ENCODE measurements at places on chromosomes 3 and 15.

GRCh38 chr3:23264413-23264812 is 61.3 kb downstream of the UBE2E2 start:
- DNase-seq: no peak

DNA sequence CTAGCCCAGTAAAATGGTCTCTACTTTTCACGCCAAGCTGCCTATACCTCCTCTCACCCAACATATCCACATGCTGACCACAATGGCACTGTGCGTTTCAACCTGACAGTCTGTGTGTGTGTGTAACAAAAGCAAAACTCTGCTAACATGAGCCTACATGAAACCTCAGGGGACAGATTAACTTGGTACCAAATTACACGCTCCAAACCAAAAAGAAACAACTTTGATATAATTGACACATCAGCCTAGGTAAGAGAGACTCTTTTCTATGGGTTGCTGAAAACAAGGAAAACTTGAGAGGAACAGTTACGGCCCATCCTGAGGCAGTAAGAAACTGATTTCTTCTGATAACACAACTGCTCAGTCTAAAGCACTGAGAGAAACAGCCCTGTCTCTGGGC is 31.5 kb downstream of the IGF2BP2 start:
- DNase-seq: no peak

- no peak for DNase-seq
These were observed 134.4 kb downstream of the MYLK start for GRCh38 chr3:123749711-123750110.

- no peak for DNase-seq
These were observed 828.4 kb upstream of the DPPA4 start for GRCh38 chr3:110165753-110166152.

GRCh38 chr3:20462226-20462625 is 276.2 kb upstream of the SGO1 start:
- DNase-seq: no peak

GRCh38 chr3:901953-902778 is 190.7 kb upstream of the CNTN6 start:
- no peak for DNase-seq

DNA sequence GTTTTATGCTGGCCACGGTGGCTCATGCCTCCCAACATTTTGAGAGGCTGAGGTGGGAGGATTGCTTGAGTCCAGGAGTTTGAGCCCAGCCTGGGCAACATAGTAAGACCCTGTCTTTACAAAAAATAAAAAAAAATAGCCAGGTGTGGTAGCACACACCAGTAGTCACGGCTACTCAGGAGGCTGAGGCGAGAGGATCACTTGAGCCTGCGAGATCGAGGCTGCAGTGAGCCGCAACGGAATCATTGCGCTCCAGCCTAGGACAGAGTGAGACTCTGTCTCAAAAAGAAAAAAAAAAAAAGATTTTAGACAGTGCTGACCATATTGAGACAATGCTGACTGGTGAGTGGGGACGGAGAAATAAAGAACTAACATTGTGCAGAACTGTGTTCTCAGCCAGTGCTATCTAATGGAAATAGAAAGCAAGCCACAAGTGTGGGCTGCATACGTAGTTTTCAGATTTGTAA is 67.2 kb downstream of the ST6GAL1 start:
- DNase-seq: no peak

DNA sequence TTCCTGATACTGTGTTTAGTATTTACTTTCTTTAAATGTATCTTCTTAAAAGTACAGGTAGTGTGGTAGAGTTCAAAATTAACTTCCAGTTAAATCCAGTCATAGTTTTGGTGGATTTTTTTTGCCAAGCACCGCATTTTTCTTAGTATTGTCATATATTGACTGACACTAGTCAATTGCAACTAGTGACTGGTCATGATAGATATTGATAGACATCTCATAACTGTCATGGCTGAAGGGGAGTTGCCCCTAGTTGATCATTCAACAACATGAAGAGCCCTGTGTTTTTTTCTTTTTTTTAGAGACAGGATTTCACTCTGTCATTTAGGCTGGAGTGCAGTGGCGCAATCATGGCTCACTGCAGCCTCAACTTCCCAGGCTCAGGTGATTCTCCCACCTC is 22.1 kb downstream of the RAB8B start:
- DNase-seq: no peak

GRCh38 chr3:111870620-111871019 is 11.6 kb downstream of the PHLDB2 start:
- peak; percentile 24 for DNase-seq

- DNase-seq: no peak
These were observed 17.1 kb upstream of the CYP11A1 start for GRCh38 chr15:74384566-74384880.

GRCh38 chr3:39707314-39707909 is 102.0 kb upstream of the MYRIP start:
- peak; percentile 35 for DNase-seq

GRCh38 chr15:74683758-74684157 is 12.1 kb downstream of the EDC3 start:
- DNase-seq: no peak

GRCh38 chr3:4984511-4984864 is 5.3 kb downstream of the BHLHE40 start:
- DNase-seq: no peak

DNA sequence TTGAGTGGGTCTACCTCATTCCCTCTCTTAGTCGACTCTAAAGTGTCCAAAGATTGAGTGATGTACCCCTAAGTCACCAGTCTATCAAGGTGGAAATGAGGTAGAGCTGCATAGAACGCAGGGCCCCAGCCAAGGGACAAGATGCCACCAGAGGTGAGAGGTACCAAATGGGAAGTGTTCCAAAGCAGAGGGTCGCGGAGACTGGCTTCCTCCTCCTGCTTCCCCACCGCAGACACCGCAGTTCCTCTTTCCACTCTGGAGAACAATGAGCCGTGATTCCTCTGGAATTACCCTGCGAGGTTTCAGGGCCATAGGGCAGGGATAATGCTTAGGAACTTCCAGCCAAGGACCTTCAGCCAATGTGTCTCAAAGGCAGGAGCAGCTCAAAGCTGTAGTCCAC is 55.8 kb downstream of the DAPK2 start:
- DNase-seq: no peak

DNA sequence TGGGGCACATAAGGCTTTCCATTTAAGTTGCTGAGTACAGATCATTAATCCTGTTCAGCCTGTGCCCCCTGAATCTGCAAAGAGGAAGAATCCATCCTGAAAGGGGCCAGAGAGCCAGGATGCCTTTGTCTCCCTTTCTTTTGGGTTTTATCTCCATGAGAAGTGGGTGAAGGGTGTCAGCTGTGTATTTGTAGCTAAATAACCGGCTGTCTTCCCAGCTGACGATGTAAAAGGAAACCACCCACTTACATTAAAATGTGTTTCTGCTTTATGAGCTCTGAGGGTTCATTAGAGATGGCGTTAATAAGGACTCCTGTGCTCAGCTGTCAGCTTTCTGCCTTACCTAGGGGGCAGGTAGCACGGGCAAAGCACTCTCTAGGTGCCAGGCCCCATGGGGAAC is 83.4 kb downstream of the SLCO3A1 start:
- no peak for DNase-seq

GRCh38 chr3:56629047-56629446 is 54.0 kb downstream of the TASOR start:
- peak; percentile 76 for DNase-seq
